Muscle of back (tissue), 13 donors: ENCODE measurements at places on chromosomes 1 and 21.

GRCh38 chr1:16012590-16013219 lies 5.1 kb downstream of the HSPB7 start:
- DNase-seq, result peak; percentile 79

GRCh38 chr1:214857716-214858115 lies 224.8 kb upstream of the KCNK2 start:
- DNase-seq, result no peak

- DNase-seq, result no peak
Observed at GRCh38 chr1:97901017-97901658, 19.7 kb downstream of the DPYD start.

DNA sequence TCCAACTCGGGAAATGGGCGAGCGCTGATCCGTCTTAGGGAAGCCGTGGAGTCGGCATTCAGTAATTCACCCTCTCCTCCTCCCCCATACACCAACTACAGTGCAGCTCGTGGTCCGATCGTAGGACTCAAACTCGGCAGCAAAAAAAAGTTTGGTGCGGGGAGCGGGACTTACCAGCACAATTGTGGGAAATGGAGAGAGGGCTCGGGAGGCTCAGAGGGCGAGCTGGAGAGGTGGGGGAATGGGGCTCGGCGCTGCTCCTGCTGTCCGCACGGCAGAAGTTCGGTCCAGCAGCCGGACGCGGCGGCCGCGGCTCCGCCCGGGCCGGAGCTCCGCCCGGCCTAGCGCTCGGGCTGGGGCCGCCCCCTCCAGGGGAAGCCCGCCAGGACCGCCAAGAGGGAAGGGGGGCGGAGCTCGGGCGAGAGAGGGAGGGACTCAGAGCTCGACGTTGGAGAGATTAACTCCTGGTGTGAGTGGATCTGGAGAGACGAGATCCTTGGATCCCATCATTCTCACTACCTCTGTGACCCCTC lies 676 bp upstream of the PIAS3 start:
- DNase-seq, result peak; percentile 95

GRCh38 chr1:203512848-203513584 lies 19.1 kb downstream of the OPTC start:
- no peak for DNase-seq

GRCh38 chr1:6343506-6344405 lies 49.8 kb downstream of the ACOT7 start:
- DNase-seq, result peak; percentile 81

DNA sequence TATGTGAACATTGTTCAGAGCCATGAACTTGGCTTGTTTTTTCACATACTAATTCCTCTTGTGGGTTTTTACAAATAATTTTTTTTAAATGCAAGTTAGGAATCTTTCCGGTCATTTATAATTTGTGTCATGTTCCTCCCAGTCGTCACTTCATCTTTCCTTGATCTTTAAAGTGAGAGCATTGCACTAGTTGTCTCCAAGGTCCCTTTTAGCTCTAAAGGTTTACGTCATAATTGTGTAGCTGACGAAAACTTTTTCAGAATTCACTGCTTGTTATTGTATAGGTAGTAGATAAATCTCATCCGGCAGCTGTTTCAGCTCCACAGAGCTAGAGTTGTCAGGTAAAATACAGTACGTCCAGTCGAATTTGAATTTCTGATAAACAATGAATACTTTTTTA lies 33.6 kb downstream of the SOAT1 start:
- DNase-seq, result no peak

DNA sequence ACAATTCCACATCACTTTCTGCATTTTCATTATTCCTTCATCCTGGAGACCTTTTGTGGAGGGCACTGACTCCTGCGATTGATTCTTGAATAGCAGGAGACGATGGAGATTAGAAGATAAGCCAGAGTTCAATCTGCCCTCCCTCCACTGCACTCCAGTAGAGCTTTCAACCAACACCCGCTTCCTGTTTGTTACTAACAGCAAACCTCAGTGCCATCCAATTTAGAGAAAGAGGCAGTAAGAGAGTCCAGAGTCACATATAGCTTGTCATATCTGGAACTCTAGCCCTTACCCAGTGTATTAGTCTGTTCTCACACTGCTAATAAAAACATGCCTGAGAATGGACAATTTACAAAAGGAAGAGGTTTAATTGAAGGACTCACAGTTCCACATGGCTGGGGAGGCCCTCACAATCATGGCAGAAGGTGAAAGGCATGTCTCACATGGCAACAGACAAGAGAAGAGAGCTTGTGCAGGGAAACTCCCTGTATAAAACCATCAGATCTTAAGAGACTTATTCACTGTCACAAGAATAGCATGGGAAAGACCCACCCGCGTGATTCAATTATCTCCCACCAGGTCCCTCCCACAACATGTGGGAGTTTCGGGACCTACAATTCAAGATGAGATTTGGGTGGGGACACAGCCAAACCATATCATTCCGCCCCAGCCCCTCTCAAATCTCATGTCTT lies 55.9 kb downstream of the PCBP3 start:
- no peak for DNase-seq

DNA sequence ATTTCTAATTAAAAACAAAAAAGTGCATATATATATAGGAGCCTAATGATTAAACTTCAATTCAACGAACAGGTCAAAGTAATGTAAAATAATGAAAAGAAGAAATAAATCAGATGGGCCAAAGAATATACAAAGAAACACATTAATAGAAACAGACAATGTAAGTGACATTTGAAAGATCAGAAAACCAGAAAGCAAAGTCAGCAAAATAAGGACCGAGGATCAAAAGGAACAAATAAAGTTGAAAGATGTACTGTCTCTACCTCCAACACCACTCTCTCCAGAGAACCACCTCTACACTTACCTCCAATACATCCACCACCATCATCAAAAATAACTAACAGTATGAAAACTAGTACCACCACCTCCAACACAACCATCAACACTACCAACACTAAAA lies 1226.3 kb upstream of the NCAM2 start:
- DNase-seq, result no peak

DNA sequence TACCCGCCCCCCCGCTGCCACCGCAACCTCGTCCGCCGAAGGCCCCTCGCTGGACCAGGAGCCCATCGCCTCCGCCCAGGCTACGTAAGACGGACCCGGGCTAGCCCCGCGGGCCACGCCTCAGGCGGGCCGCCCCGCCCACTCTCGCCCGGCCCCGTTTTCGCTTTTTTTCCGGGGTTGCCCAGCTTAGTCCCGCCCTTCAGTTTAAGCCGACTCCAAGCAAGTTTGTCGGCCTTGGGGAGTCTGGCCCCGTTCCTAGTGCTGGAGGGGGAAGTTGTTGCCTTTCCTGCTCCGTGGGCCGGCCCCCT lies 3.0 kb downstream of the RUSC1 start:
- peak; percentile 95 for DNase-seq

DNA sequence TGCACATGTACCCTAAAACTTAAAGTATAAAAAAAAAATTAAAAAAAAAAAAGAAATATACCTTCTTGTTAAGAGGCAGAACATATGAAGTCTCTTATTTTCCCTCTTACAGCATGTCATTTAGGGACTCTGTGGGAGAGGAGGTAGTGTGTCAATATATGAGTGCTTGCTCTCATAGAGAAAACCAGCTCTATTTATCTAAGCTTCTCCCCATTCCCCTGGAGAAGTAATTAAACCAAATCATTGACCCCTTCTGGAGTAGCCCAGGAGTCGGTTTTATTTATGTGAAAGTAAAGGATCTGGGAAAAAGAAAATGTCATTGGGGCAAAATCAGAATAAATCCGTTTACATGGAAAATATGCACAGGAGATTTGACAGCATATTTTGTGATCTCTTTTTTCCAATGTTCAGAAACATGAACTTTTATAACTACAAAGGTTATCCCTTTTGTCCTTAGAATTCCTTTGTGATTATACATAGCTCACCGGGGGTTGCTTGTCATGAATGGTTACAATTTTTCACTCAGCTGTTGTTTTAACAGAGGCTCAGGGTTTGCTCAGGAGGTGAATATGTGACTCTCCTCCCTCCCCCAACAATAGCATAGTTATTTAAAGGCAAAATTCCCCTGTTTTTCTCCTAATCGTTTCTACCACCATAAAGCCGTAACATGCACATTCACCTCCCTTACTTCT lies 114.5 kb upstream of the C1orf21 start:
- no peak for DNase-seq

GRCh38 chr1:3170561-3171453 lies 101.8 kb downstream of the PRDM16 start:
- DNase-seq, result peak; percentile 65

GRCh38 chr21:45874716-45875415 lies 106.7 kb upstream of the COL6A1 start:
- DNase-seq, result peak; percentile 93

GRCh38 chr1:38671221-38671620 lies 188.4 kb downstream of the RRAGC start:
- DNase-seq, result no peak

- no peak for DNase-seq
Observed at GRCh38 chr1:116397728-116398127, 24.7 kb downstream of the ATP1A1 start.

DNA sequence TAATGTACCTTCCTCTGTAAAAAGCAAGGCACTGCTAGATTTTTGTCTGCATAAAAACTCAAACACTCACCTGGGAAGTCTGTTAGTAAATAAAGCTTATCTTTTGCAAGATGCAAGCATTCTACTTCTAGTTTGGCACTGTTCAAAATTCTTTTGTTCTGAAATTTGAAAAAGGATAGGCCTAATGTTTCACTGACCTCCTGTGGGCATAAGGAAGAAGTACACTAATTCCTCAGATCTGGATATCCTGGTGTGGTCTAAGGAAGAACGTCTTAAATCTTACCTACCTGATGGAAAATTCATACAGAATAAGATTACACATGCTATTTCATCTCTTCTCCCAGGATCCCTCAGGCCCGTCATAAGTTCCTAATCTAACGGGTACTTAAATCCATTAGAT lies 93.5 kb upstream of the CAMK1G start:
- DNase-seq, result peak; percentile 7

DNA sequence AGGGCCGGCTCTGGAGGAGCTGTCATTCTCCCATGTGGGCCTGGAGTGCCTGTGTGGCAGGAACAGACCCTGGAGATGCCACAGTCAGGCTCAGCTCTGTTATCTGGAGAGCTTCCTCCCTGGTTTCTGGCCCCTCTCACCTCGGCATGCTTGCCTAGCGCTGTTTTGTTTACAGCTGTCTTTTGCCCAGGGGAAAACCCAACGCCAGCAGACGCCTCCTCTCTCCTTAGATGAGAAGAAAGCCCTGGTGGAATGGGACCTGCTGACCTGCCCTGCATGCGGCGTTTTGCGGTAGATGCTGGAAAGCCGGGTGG lies 104.9 kb downstream of the CRYAA start:
- DNase-seq, result no peak

DNA sequence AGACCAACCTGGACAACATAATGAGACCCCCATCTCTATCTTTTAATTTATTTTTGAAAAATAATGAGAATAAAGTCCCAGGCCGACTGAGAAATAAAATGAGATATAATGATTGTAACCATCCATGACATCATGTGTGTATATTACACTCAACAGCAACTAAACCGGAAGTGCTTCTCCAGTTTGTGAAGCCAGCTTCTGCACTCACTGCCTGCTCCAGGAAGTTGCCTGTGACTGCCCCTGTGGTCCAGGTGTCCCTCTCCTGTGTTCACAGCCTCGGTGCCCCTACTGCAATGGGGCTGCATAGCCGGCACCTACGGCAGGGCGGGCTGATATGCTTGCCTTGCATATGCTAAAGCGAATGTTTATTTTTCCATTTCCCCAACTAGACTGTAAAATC lies 68.3 kb downstream of the SSBP3 start:
- DNase-seq, result no peak

- no peak for DNase-seq
Observed at GRCh38 chr1:26044971-26045721, 772 bp downstream of the SLC30A2 start.

GRCh38 chr1:57235730-57236510 lies 187.9 kb downstream of the DAB1 start:
- no peak for DNase-seq

- no peak for DNase-seq
Observed at GRCh38 chr1:204728456-204728855, 42.9 kb upstream of the LRRN2 start.

GRCh38 chr1:89794406-89794805 lies 26.4 kb upstream of the LRRC8D start:
- DNase-seq, result no peak

DNA sequence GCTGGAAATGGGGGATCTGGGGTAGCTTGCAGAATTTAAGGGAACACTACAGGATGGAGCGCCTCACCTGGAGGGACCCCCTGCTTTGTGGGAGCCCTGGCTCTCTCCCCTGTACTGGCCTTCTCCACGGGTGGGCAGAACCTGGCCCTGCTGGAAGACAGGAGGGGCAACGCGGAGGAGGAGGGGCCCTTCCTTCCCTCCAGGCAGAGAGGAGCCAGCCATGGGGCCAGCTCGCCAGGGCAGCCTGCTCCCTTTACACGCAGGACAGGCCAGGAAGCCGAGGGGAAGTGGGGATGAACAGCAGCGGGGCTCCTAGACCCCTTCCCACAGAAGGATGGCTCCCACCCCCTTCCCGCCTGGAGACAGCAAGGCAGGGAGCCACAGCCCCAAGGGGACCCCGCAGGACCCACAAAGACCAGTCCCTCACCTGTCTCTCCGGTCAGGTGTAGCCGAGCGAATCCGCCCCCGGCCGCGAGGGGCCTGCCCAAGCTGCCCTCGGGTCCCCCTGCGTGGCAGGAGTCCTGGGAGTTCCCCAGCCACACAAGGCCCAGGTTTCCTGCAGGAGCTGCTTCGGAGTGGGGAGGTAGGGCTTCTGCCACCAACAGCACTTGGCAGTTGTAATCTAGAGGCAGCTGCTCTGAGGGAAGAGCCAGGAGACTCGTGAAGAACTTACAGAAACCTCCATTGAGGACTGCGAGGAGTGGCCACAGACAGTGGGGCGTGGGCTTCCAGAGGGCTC lies 1.6 kb upstream of the SLC19A1 start:
- no peak for DNase-seq

DNA sequence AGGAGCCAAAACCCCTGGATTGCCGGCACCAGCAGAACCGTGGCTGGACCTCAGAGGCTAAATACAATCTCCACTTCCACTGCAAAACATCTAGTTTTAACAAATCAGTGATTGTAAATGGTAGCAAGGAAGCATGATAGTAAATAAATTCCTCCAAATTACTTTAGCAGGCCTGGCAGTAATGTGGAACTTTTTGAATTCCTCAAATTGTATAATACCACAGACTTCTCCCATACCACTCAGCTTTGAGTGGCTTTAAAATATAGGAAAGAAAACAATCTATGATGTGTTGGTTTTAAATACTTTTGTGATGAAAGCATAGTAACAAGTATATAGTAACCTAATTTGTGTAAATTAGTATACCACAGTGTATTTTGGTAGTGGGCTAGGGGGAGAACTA lies 34.1 kb downstream of the NIBAN1 start:
- no peak for DNase-seq

DNA sequence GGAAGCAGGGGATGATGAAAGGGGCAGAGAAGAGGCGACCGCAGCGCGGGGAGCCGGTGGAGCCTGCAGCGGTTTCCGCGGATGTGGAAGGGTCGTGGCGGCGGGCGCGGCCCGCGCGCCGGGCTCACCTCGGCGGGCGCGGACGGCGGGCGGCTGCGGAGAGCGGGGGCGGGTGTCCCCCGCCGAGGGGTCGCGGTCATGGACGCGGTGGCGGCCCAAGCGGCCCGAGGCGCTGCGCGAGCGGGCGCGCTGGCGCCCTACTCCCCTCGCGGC lies 572 bp downstream of the LPGAT1 start:
- no peak for DNase-seq
